Stimulated activated CD4-positive, alpha-beta T cell treated with anti-CD3 and anti-CD28 coated beads, Interleukin-1b, Interleukin-23, amount 100 ng/mL, for 48 hours (primary cell): ENCODE measurements at places on chromosomes 7 and 10.

DNA sequence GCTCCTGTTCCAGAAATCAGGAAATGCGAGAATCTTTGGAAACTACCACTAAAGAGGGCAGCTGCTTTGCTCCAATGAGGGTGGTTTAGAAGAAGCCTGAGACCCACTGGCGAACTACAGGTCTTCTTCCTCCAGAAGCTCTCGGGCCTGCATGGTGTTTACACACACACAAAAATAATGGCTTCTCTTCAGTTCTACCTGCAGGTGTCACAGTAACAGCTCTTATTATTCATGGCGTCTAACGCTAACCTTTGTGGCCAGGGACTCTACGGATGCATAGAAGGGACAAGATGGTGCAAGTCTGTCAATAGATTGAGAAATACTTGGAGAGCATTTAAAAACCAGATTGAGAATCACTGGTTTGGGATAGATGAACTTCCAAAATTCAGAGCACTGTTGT, 22.4 kb downstream of the GPR141 start:
- no peak for DNase-seq

GRCh38 chr10:49228677-49229076, 40.5 kb upstream of the TMEM273 start:
- no peak for DNase-seq

GRCh38 chr7:7851381-7851780, 117.2 kb upstream of the GLCCI1 start:
- no peak for DNase-seq

DNA sequence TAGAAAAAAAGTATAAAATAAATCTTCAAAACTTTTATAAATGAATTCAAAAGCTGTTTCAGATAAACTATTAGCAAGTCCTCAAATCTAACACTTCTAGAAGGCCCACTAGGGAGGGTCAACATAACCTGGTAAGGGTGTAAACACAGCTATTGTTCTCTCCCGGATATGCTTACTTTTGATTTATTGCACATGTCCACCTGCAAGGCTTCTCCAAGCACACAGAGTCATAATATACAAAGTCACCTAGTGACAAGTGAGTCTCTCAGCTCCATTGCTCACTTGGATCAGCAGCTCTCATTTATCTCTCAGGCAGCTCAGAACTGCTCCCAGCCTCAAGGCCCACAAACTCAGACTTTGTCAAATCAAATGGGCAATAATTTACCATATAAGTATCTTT, 44.0 kb upstream of the COL1A2 start:
- DNase-seq = no peak

GRCh38 chr7:21113609-21114415, 314.1 kb upstream of the SP4 start:
- DNase-seq = no peak

DNA sequence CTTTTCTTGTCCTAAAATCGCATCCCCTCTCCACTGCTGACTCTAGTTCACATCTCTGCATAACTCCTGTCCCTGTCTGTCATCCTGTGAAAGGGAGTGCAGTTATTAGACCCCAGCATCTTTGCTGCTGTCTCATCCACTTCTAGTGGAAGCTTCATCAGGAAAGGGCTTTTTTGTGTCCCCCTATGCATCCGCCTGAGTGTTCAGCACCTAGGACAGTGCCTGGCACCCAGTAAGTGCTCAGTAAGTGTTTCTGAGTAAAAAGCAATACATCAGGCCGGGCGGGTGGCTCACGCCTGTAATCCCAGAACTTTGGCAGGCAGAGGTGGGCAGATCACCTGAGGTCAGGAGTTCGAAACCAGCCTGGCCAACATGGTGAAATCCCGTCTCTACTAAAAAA, 211.8 kb upstream of the FOXK1 start:
- DNase-seq = no peak

DNA sequence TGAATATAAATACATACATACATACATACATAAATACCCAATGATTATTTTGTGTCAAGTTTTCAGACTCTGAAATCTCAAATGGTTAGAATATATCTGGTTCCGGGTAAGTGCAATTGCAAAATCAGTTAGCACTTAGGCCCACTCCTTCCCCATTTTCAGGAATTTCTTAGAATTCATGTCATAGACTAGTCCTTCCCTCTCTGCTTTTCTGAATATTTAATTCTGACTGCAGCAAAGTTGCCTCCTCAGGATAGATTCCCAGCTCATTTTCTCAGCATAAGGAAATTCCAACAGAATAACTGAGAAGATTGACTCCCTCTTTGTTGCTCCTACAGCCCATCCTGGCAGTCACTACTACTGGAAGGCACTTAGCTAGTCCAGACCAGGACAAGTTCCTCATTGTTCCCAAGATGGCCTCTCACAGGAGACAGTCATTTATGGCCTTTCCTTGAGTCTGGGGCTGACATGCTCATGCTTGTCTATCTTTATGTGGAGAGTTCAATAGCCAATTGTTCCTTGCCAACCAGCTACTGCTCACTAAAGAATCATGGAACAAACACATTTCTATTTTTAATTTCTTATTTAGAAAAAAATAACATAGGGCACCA, 142.9 kb upstream of the ITGB1 start:
- no peak for DNase-seq

GRCh38 chr10:26378861-26379294, 59.3 kb upstream of the APBB1IP start:
- no peak for DNase-seq

DNA sequence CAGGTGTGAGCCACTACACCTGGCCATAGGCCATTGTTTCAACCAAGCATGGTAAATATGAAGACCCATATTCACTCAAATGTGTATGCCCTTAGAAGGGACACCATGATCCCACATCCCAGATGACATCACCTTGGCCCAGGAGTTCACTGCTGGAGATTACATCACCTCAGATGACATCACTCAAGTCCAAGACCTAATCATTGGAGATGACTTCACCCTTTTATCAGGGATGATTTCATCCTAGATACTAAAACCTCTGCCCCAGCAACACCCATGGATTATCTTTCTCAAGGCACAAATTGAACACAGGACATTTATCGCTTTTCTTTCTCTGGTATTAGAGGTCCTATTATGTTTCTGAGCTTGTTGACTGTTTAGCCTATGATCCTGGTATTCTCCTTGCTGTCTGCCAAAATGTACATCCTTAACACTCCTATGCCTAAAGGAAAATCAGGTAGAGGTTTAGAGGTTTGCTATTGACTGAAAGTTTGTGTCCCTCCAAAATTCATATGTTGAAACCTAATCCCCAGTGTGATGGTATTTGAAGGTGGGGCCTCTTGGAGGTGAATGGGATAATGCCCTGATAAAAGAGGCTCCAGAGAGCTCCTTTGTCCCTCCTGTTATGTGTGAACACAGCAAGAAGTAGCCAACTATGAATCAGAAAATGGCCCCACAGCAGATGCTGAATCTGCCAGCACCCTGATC, 9.8 kb upstream of the CYP2C18 start:
- DNase-seq = no peak
